Progenitor cell of endocrine pancreas (in vitro differentiated cells): ENCODE measurements at places on chromosomes 2 and 18. TPM values are rescaled to one million over a fixed set of nuclear protein-coding genes. Genes with fewer than 3 reads are reported as not detected.

The NPAS2 gene
- 0.84 and 1.00 TPM in 2 replicates for total RNA-seq

- DNase-seq, result no peak
Observed at GRCh38 chr2:219178377-219179175, 501 bp downstream of the RETREG2 start.

DNA sequence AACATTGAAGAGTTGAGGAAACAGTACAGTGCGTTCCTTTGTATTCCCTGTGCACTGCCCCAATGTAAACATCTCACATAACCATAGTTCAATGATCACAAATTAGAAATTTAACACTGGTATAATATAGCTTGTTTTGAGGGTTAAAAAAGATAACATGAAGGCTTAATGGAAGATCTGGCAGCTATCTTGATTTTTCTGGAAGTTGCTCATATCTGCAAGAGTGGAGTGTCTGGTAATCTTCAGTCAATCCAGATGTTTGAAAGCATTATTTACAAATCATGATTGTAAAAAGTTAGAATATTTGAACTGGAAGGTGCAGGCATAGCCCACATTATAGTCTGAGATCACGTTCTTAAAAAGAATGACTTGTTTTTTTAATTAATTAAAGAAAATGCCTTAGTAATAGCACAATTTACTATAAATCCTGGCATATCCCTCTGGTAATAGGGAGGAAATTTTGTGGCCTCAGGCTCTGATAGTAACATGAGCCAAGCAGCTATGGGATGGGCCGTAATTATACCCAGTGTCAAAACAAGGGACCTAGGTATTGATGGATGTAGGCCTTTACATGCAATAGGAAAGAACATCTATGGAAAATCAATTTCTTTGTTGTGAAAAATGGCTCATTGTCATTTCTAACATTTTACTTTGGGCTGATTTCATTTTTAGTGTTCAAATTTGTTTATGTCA, 418.0 kb downstream of the THSD7B start:
- no peak for DNase-seq

The RSAD2 gene
- total RNA-seq, result 4.4 and 5.3 TPM in 2 replicates

DNA sequence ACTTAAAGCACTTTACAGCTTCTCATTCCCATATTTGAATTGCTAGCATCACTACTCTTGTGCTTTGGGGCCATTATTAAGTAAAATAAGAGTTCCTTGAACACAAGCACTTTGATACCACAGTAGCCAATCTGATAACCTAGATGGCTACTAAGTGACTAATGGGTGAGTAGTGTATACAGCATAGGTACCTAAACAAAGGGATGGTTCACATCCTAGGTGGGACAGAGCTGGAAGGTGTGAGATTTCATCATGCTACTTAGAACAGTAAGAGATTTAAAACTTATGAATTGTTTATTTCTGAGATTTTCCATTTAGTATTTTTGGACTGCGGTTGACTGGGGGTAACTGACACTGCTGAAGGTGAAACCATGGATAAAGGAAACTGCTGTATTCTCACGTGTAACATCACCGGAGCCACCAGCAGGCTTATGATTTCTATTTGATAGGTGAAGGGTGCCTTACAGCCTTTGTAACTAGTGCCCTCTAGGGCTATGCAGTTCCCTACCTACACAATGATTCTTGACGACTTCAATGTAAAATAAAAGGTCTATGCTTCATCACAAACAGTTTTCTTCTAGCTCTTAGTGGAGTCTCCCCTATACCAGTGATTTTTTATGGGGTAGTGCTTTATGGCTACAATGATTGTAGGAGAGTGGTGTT, 22.1 kb upstream of the CRIM1 start:
- DNase-seq, result no peak

DNA sequence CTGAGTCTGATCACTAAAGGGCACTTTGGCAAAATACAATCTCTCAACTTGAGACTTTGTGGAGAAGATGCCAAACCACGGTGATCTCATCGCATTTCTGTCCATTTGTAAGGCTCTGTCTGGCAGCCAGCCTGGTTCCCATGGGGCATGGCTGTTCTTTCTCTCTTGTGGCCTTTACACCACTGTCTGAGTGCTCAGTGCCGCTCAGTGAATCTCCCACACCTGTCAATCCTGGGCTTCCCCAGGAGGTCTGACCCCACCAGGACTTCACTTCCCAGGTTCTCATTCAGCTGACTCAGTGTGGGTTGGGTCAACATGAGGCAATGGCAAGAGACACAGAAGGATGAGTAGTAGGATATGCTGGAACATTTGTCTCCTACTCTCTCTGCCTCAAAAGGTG, 96.8 kb upstream of the TRIB2 start:
- no peak for DNase-seq

The DNAJC5G gene
- not detected in 2 replicates for total RNA-seq

The SULT1C2 gene
- 15.4 and 16.3 TPM in 2 replicates for total RNA-seq

DNA sequence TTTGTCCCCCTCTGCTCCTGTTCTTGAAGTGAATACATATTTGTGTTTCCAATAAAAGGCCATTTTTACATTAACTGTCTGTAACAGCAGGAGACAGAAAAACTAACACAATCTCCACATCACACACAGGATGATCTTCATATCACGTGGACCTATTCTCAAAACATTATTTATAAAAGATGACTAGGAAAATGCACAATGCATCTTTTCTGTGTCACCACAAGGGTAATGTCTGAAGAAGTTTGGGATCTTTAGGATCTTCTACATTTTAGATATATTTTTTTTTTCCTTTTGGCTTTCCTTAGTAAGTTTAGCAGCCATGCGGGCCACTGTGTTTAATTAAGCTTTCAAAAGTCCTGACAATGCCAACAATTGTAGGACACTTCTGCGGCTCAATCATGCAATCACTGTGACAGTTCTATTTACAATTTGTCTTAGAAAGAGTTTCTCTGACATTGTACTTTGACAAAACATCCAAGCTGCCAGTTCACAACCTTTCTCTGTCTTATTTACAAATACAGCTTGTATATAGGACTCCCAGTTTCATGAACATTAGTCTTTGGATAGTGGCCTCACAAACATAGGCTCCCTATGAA, 12.3 kb downstream of the BCL11A start:
- no peak for DNase-seq
